Stimulated activated CD8-positive, alpha-beta memory T cell treated with anti-CD3 and anti-CD28 coated beads, Interleukin-15, amount 100 ng/mL, for 48 hours (primary cell): ENCODE measurements at places on chromosomes 7 and 10.

DNA sequence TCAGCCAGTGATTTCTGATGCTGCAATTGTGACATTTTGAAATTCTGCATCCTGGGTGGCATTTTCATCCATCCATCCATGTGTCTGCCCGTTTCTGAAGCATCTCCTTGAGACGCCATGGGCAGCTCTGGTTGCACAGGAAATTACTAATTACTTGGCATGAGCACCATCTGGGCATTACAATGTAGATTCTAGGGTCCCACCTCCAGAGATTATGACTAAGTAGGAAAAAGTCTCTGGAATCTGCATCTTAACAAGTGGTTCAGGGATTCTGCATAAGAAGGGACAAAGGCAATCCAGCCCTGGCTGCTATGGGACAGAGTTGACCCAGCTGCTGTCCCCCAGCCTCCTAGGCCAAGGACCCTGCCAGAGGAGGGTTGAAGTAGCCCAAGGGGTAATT is 65.3 kb downstream of the CUZD1 start:
- DNase-seq = no peak

- DNase-seq = no peak
These were observed 119.0 kb downstream of the GRID1 start for GRCh38 chr10:86247588-86247987.

DNA sequence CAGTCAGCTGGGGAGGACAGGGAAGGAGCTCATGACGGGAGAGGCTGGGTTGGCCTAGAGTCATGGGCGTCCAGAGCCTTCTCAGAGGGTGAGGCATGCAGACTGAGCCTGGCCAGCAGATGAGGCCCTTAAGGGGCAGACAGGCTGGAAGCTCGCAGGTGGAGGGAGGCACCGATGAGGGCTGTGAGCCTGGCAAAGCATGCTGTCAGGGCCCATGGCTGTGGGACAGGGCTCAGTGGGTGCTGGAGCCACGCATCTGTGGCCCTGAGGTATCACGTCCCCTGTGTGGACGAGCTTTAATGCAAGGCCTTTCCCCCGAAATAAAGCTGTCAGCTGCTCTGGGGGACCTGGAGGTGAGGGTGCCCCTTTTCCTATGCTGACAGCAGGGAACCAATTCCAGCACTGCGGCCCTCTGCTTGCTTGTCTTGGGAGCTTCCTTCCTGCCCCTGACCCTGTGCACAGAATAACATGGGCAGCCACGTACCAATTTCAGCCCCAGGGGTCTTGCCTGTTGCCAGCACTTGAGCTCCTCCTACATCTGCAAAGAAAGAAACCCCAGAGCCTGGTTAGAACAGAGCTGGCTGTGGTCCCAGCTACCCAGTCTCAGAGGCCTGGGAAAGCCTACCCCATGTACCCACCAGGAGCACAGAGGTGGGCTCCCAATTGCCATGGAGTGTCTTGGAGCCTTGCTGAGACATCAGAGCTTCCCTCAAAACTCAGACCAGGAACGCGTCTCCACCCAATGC is 20.6 kb downstream of the TMEM273 start:
- no peak for DNase-seq

GRCh38 chr10:3433131-3433530 is 260.5 kb upstream of the PITRM1 start:
- no peak for DNase-seq

- no peak for DNase-seq
These were observed 26.5 kb upstream of the SAMD8 start for GRCh38 chr10:75084834-75085384.

- DNase-seq = no peak
These were observed 93.1 kb upstream of the HABP2 start for GRCh38 chr10:113459626-113460280.

DNA sequence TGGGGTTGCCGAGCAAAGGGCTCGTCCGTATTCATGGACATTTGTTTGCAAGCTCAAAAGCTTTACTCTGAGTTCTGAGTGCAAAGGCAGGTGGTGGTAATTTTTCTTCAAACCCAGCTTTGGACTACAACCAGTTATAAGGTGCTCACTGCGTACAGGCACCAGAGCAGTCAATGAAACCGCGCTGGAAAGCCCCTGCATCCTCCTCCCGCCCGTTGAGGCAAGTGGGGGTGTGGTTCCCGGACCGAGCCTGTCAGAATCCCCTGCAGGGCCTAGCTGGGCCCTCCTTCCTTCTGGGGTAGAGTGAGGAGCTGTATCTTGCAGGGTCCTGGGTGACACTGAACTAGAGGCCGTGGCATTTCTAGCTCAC is 22.3 kb downstream of the AMZ1 start:
- DNase-seq = no peak

GRCh38 chr7:105538339-105538738 is 6.3 kb downstream of the RINT1 start:
- no peak for DNase-seq

- no peak for DNase-seq
These were observed 973 bp downstream of the GPR158 start for GRCh38 chr10:25175527-25176420.

DNA sequence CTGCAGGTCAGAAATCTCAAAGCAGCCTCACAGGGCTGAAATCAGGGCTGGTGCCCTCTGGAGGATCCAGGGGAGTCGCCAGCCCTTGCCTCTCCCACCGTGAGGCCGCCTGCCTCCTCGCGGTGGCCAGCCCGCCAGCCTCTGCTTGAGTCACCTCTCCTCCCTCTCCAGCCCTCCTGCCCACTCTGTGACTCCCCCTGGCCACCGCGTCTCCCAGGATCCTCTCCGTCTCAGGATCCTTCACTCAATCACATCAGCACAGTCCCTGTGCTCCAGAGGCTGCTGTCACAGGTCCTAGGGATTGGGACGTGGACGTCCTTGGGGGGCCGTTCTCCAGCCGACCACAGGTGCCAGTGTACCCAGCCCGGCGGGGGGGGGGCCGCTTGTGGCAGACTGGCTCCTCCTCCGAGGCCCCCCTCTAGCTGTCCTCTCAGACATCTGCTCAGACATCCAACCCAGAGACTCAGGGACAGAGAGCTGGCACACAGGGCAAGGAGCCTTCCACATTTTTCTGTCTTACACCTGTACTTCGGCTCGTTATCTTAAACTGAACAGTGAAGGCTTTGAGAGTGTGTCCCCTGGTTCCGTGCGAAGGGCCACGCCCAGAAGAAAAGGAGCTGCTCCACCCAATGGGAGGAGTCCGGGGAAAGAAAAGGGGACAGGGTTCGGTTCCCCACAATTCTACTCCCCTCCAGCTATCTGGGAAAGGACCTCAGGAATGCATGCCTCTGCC is 9.4 kb upstream of the PPP2R2D start:
- DNase-seq = no peak

DNA sequence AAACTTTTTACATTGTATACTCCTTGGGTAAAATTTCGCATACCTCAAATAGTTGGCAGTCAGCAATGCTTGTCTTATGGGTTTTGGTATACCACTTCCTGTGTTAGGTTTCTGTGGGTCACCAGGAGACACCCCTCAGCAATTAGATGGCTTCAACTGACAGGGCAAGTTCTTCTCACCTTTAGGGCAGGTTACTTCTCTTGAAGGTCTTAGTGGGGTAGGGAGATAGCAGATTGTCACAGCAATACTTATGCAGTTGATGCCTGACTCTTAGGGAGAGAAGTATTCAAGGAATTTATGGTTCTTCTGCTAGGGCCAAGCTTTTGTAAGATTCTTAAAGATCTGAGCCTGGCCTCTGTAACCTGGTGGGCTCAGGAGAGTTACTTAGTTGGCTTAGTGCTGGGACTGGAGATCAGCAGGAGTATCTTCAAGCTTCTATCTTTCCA is 42.9 kb downstream of the MKLN1 start:
- DNase-seq = no peak

DNA sequence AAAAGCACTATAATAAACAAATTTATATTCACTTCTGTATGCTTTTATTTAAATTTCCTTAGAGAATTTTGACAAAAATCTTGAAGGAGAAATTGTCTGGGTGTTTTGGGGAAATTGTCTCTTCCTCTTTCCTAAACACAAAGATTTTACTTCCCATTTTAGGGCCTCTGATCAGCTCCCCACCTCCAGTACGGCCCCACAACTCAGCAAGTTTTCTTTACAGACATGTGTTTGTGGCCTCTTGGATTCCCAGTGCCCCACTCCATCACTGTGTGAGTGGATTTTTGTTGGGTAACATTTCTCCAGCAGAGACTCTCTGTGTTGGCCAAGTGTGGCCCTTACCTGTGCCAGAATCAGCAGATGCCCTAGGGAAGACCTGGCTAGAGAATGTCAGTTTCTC is 182.8 kb upstream of the CDC14C start:
- DNase-seq = no peak

- no peak for DNase-seq
These were observed 49.8 kb downstream of the CNOT4 start for GRCh38 chr7:135459951-135460567.

DNA sequence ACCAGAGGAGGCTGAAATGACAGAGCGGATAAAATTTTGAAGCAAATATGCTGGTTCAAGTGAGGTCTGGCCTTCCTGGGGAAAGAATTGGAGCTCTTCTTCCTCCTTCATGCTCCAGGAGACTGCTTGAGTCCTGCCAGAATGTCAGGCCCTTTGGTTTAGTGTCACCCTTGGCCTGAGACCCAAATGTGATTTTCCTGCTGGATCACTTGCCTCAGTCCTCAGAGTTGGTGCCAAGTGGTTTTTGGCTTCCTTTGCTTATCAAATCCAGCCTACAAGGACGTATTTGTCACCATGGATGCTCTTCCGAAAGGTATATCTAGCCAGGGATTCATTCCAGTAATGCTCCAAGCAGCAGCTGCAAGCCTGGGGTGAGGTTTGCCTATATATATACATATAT is 118.4 kb downstream of the PLPP4 start:
- DNase-seq = no peak

- no peak for DNase-seq
These were observed 42.6 kb upstream of the LRRC4 start for GRCh38 chr7:128073671-128074310.

DNA sequence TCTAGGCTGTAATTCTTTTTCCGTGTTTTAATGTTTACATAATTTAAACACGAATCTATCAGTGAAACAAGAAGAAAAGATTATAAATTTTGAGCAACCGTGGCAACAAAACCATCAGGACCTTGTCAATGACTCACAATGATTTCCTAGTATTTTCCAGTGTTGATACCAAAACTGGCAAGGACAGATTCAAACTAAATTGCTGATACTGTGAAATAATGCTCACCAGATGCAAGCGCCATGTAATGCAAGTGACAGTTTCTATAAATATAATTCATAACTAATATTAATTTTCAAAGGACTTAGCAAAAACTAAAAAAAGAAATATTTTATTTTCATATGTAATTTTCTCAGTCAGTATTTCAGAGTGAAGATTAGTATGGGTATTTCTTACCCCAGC is 203.6 kb downstream of the LRRN3 start:
- DNase-seq = no peak

- no peak for DNase-seq
These were observed 47.8 kb downstream of the SYPL1 start for GRCh38 chr7:106064316-106064715.

DNA sequence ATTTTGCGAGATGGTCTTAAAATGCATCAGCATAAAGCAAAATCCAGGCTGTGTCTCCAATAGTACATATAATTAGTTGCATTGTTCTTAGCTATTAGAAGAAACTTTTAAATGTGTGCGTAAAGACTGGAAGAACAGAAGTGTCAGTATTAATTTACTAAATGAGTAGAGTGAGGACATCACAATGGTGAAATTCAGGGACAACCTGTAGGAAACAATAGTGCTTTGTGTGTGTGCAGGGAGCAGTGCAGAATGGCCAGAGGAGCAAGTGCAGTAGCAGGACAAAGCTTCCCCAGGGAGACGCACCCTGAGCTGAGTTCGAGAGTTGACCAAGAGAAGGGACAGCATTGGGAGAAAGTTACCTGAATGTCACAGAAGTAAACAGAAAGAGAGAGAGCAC is 13.7 kb downstream of the ITGB8 start:
- no peak for DNase-seq

- no peak for DNase-seq
These were observed 19.4 kb downstream of the TUBAL3 start for GRCh38 chr10:5385224-5385623.

DNA sequence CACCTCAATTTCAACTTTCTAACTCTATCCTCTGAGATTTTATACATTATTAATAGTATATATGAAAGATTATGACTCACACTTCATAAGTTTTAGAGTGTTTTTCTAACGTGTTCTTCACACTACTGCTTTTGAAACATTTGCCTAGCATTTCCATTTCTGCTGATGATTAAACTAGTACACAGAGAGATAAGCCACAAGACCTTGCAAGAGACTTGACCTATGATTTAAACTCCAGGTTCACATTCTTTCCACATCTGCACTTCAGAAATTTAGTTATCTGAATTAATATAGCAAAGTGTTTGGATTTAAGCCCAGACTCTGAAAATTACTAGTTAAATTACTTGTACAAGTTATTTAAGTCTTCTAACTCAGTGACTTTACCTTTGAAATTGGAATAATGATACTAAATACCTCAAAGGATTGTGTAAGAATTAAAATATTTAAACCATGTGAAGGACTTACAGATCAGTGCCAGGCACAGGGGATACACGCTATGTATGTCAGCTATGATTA is 66.6 kb downstream of the PCLO start:
- DNase-seq = no peak

DNA sequence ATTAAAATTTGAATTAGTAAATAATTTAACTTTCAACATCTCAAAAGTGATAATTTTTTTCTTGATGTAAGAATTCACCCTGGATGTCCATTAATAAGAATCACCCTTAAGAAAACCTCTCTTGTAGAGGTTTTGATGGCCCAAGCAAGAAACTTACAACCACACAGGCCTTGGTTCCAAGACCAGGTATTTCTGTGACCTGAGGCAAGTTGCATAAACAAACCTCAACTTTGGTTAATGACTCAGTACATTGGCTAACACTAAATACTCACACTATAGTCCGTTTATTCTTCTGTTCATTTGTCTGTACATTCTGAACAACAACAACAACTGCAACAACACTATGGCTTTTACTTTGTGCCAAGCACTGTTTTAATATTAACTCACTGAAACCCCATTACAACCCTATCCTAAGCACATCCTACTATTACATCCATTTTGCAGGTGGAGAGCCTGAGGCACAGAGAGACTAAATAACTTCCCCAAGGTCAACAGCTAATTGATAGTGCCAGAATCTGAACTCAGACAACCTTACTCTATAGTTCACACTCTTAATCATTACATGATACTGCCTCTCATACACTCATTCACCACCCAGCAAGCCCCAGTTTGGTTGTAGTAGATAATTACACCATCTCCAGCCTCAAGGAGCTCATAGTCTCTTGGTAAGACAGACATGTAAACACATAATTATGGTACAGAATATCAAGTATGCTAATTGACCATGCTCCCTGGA is 6.6 kb downstream of the ANK3 start:
- no peak for DNase-seq

GRCh38 chr10:35720366-35720765 is 78.3 kb upstream of the FZD8 start:
- no peak for DNase-seq

DNA sequence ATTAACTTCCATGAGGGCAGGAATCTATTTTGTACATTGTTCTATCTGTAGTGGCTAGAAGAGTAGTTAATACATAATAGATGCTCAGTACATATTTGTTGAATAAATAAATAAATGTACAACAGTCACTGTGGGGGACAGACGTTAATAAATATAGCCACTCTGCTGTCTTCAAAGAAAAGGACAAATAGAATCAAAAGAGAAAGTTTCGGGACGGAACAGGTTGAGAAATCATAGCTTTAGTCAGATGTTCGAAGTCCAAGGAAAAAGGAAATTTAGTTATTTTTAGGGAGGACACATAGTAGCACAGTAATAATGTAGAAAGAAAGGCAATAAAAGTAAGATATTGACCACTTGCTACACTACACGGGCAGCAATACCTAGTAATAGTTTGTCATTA is 861.4 kb downstream of the PCDH15 start:
- no peak for DNase-seq

- no peak for DNase-seq
These were observed 221.5 kb upstream of the CELF2 start for GRCh38 chr10:10796061-10796773.
